Stimulated activated CD4-positive, alpha-beta T cell treated with anti-CD3 and anti-CD28 coated beads, Interleukin-12 subunit alpha, Interleukin-12 subunit beta, amount 100 ng/mL, for 4 hours (primary cell): ENCODE measurements at places on chromosomes 4 and X.

- DNase-seq, result no peak
These were observed 345.1 kb upstream of the TACR3 start for GRCh38 chr4:104064646-104065577.

- DNase-seq, result no peak
These were observed 69.8 kb downstream of the PAPSS1 start for GRCh38 chr4:107650251-107650650.

GRCh38 chrX:130263016-130263415, 5.7 kb downstream of the ZNF280C start:
- no peak for DNase-seq

DNA sequence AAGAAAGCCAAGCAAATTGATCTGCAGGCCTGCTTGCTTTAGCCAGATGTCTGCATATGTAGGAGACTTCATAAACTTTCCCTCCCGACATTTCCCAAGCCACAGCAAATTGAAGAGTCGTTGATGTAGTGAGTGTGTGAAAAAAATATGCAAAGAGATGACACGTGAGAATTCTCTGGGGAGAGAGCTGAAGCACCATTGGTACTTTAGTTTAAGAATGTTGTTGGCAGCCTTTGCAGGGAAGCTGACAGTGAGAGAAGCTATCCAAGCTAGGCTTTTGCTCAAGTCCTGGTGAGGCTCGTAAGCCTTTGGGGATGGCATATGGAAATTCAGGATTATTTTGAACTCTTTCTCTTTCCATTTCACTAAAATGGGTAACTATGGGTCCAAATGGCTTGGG, 87.5 kb downstream of the GLRA2 start:
- no peak for DNase-seq

- no peak for DNase-seq
These were observed 87.3 kb downstream of the SLC2A9 start for GRCh38 chr4:9933956-9934355.

DNA sequence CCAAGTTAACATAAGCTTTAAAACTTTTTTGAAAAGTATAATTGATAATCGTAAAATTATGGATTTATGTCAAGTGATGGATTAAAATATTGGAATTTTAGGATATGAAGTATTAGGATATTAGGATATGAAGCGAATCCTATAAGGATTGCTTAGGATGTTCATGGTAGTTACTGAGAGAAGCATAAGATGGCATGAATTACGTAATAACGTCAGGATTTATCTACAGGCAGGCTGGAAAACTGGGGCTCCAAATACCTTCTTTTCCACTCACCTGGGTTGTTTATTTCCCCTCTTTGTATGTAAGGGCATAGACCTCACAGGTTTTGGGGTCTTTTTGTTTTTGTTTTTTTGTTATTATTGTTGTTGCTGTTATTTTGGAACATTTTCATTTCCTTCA, 65.2 kb upstream of the TMEM33 start:
- no peak for DNase-seq

GRCh38 chrX:112270991-112271390, 188.4 kb upstream of the TRPC5 start:
- no peak for DNase-seq

GRCh38 chr4:51845711-51846110, 2.8 kb downstream of the DCUN1D4 start:
- DNase-seq, result no peak

DNA sequence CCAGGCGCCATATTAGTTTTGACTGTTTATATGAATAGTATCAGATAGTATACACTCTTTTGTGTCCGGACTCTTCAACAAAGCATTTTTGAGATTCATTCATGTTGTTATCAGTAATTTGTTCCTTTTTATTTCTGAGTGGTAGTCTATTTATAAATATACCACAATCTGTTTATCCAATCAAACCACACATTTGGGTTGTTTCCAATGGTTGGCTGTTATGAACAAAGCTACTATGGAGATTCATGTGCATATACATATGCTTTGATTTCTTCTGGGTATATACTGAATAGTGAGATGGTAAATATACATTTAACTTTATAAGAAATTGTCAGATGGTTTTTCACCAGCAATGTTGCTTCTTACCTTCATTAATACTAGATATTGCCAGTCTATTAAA, 36.8 kb upstream of the TAPT1 start:
- DNase-seq, result no peak

DNA sequence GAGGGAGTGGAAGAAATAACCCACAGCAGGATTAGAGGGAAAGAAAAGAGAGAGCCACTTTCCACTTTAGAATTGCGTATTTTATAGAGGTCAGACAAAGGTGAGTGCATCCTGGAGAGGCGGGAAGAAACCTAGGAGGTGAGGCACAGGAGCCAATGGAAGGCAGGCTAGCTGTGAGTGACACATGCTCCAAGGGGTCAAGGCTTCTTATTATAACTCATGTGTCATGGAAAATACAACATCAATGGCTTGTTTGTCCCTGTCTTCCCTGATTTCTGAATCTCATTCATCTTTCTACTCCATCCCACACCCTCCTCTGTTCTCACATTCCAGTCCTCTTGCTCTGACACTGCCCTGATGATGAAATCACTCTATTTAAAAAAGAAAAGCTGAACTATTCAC, 14.4 kb downstream of the ANXA3 start:
- DNase-seq, result no peak

GRCh38 chr4:32847461-32847860, 2127.3 kb downstream of the PCDH7 start:
- no peak for DNase-seq
